ENCODE measurements at places on chromosomes 12 and 14. TPM values are rescaled to one million over a fixed set of nuclear protein-coding genes. Genes with fewer than 3 reads are reported as not detected.

NRDE2 gene
- total RNA-seq = 11.8 TPM

DNA sequence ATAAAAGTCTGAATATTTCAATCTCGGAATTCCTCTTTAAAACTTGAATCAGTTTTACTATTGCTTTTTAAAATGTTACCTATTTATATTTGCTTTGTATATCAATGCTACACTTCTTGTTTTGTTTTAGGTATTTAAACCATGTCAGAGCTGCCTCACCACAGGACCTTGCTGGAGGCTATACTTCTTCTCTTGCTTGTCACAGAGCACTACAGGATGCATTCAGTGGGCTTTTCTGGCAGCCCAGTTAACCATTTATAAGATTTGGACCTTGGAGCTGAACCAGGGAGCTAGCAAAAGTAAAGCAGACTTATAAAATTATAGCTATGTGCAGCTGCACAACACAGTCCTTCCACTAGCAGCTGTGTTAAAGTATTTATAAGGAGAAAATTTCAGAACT is 12.8 kb downstream of the TRMT5 start:
- peak; percentile 80 for DNase-seq

EML5 gene
- 0.55 TPM for total RNA-seq

DNA sequence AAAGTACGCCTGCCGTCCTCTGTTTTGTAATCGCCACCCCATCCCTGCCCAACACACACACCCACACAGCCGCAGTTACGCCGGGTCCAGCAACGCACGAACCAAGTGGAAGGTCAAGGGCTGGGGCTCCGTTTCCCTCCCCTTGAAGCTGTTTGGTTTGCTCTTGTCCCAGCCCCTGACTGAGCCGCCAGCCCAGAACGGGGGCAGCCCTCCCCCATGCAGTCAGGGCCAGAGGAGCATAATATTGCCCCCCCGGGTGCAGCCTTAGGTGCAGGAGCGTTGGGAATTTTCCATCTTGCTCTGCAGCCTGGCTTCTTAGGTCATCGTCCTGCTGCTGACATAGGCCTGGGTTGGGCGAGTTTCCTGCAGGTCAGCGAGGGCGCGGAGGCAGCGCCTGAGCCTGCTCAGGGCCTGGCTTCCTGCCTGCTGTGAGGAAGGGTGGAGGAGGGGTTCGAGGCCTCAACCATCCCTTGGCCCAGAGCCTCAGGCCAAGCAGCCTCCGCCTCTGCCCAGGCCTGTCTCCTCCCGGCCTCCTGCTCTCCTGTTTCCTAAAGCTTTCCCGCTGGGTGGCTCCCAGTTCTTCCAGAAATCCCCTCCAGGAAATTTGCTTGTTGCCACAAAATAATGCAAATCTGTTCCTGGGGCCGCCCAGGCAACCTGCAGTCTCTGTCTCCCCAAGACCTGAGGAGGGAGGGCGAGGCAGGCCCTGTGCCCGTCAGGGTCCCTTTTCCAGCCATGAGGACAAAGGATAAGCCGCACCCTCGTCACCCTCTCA is 44.5 kb downstream of the PSMA6 start:
- DNase-seq = peak; percentile 92

- no peak for DNase-seq
Observed at GRCh38 chr12:117100251-117100650, 1.0 kb upstream of the TESC start.

DNA sequence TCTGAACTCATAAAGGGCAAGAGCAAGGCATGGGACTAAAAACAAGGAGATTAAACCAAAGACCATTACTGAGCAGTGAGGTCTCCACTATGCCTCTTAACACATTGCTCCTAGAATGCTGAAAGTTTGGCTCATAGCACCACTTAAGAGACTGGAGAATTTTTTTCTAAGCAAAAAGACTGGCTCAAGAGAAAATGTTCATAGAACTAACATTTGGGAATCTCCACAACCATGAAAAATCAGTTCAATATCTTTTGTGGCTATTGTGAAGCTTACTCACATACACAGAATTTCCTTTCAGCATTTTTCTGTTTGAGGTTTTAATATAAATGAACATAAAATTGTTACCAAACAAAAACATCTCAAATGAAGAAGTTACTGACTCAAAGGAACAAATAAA is 255.8 kb downstream of the CCDC91 start:
- no peak for DNase-seq

- no peak for DNase-seq
Observed at GRCh38 chr14:70130482-70130881, 58.3 kb downstream of the SLC8A3 start.

GRCh38 chr12:29732593-29732992 is 51.1 kb downstream of the TMTC1 start:
- DNase-seq = no peak

DNA sequence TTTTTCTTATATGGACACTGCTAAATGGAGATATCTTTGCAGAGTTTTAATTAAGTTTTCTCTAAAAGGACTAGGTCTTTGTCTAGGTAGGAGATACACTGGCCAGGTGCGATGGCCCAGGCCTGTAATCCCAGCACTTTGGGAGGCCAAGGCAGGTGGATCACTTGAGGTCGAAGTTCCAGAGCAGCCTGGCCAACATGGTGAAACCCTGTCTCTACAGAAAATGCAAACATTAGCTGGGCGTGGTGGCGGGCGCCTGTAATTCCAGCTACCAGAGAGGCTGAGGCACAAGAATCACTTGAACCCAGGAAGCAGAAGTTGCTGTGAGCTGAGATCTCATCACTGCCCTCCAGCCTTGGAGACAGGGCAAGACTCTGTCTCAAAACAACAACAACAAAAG is 17.1 kb upstream of the CERS5 start:
- no peak for DNase-seq

- DNase-seq = peak; percentile 83
Observed at GRCh38 chr14:37045340-37046061, 126.9 kb downstream of the SLC25A21 start.

DNA sequence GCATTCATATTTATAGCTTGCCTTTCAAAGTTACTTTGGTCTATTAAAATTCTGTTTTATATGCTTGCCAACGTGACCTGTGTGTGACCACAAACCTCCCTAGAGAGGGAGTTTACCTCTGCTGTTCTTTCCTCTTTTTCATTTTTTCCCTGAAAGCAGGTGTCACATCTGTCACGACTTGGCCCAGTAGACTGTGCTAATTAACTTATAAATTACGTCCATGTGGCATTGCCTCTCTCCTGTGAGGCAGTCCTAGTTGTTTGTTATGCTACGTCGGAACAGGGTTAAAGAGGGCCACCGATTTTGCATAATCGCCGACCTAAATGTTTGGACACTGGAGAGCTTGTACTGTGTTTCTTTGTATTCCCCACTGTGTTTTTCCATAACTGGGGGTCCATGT is 343.9 kb upstream of the FLRT2 start:
- DNase-seq = no peak

GRCh38 chr12:89712706-89713105 is 4.1 kb upstream of the ATP2B1 start:
- no peak for DNase-seq

DNA sequence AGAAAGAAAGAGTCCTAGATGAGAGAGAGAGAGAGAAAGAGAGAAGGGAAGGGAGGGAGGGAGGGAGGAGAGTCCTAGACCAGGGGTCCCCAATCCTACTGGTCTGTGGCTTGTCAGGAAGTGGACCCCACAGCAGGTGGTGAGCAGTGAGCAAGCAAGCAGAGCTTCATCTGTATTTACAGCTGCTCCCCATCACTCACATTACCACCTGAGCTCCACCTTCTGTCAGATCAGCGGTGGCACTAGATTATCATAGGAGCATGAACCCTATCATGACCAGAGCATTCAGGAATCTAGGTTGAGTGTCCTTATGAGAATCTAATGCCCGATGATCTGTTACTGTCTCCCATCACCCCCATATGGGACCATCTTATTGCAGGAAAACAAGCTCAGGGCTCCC is 39.2 kb upstream of the AMN1 start:
- no peak for DNase-seq

DNA sequence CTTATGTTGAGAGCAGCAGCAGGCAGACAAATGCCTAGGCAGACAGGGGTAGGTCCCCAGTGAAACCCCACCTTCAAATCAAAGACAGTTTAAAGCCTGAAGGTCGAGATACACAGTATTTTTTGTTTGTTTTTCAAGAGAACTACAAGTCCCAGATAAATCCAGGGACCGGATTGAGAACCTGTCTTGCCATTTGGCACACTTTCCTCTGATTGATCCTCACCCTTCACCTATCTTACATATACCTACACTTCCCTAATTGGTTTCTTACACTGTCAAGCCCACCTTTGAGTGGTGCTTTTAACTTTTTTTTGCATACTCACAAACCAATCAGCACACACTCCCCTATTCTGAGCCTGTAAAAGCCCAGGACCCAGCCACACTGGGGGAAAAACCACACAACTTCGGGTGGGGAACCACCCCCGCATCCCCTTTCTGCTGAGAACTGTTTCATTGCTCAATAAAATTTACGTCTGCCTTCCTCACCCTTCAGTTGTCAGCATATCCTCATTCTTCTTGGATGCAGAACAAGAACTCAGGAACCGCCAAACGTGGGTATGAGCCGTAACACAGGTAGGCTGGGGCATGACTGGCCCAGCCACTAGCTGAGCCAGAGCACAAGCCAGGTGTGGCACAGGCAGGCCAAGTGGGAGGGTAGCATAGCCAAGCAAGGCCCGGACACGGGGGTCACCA is 11.1 kb downstream of the DICER1 start:
- no peak for DNase-seq

GRCh38 chr12:105949391-105949790 is 189.4 kb downstream of the NUAK1 start:
- no peak for DNase-seq

TSPAN19 gene
- total RNA-seq = 0.15 TPM

DNA sequence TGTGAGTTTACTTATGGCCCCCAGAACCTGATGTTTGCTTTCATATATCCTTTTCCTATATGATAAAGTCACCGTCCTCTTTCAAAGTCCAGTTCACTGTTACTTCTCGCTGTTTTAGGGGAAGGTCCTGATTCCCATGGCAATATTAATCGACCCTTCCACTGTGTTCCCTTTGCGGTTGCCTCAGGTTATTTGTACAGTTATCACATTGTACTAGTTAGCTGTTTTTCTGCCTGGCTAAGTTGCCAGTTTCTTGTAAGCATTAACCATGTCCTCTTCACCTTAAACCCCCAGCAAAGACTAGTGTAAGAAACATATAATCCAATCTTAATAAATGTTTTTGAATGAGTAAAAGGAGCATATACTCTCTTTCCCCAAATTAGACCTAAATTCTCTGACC is 115.0 kb upstream of the PPFIA2 start:
- peak; percentile 90 for DNase-seq

GRCh38 chr14:78345131-78345744 is 175.1 kb downstream of the NRXN3 start:
- no peak for DNase-seq

NPFF gene
- not detected for total RNA-seq

GRCh38 chr14:76491172-76491930 is 115.4 kb downstream of the ESRRB start:
- DNase-seq = no peak

LAG3 gene
- not detected for total RNA-seq

DNA sequence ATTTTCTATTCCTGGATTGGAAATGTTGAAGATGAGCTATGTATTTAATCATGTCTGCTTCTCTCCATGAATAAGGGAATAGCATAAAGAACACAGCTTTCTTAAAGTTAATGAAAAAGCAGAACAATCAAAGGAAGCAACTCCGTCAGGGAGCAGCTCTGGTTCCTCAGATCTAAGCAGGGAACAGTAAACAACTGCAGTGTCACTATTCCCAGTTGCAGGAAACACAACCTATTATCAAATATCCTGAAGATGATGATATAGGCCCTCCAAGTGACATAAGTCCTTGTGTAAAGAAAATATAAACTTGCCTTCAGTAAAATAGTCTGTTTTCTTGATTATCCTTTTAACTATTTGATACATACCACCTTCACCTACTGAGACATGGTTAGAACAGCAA is 228.1 kb downstream of the KCNC2 start:
- DNase-seq = no peak

GRCh38 chr14:88242446-88242845 is 80.6 kb downstream of the KCNK10 start:
- DNase-seq = no peak

DNA sequence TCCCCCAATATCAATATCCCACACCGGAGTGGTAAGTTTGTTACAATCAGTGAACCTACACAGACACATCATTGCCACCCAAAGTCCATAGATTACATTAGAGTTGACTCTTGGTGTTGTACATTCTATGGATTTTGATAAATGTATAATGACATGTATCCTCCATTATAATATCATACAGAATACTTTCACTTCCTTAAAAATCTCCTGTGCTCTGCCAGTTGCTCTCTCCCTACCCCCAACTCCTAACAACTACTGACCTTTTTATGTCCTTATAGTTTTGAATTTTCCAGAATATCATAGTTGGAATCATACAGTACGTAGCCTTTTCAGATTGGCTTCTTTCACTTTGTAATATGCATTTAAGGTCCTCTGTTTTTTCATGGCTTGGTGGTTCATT is 48.4 kb downstream of the SLC4A8 start:
- no peak for DNase-seq

KRT77 gene
- not detected for total RNA-seq

DNA sequence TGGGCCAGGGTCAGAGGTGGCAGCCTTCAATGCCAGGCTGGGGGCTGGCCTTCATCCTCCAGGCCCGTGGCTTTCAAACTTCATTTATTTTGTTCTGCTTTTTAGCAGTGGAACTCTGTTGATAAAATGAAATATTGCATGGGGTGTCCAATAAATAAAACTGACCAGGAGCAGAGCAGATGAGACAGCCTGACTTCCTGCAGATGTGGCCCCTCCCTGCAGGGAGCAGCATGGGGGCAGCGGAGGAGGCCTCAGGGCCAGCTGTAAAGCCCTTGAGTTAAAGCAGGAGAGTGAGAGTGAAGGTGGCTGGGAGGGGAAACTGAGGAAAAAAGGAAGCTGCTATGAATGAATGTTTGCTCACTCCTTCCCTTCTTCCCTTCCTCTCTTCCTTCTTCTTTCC is 120.3 kb downstream of the RPAP3 start:
- DNase-seq = no peak

DNA sequence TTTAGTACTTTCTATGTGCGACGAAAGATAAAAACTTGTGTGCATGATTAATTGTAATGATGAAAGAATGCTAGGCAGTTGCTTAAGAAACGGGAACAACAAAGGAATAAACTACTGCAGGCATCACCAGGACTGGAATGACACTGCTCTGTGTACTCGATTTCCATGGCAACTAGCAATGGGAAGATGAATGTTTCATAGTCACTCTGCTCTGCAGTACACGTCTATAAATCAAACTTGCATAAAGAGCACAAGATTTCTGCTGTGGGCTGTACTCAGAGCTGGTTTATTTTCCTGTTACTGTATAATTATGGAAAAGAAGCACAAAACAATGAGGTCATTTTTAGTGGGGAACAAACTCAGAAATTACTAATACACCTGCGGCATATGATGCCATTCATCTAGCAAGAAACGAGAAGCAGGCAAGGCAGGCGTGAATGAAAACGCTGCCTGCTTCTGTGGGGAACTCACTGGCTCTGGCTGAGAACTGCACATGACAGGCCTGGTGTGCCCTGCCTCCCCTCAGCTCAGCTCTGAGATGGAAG is 41.8 kb downstream of the EFCAB11 start:
- DNase-seq = peak; percentile 98

GRCh38 chr12:119476951-119477350 is 116.6 kb upstream of the TMEM233 start:
- DNase-seq = no peak

FLVCR2 gene
- 3.4 TPM for total RNA-seq

- no peak for DNase-seq
Observed at GRCh38 chr12:124466216-124467128, 100.9 kb downstream of the NCOR2 start.

- no peak for DNase-seq
Observed at GRCh38 chr12:105092336-105092735, 8.1 kb upstream of the ALDH1L2 start.

Measured in renal cortical epithelial cell (primary cell).